D341Med (cell line): ENCODE measurements at places on chromosomes 3 and 15.

- DNase-seq: no peak
These were observed 80.4 kb downstream of the EDEM1 start for GRCh38 chr3:5267889-5268288.

DNA sequence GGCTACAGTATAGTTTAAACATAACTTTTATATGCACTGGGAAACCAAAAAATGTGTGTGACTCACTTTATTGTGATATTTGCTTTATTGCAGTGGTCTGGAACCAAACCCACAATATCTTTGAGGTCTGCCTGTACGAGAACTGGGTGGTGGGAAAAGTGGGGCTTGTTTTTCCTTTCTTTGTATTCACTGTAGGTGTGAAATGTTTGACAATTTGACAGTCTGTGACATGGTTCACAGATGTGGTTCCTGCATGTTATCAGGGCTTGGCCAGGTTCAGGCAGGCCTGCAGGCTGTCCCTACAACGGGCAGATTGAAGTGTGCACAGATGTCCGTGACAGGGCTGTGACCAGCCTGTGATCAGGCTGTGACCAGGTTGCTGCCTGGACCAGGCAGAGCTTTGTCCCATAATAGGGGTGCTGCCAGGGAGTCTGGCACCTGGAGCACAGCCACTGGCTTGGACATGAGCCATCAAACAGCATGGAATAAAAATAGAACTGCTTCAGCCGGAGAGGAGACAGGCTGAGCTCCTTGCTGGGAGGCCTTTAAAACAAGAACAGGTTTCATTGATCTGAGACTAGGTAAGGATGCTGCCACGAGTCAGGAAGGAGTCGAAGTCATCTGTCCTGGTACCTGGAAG, 61.0 kb downstream of the KLF13 start:
- DNase-seq: peak; percentile 64

- DNase-seq: no peak
These were observed 4.6 kb downstream of the CBLB start for GRCh38 chr3:105864212-105864611.

GRCh38 chr3:57951066-57951882, 56.9 kb upstream of the FLNB start:
- DNase-seq: no peak

- no peak for DNase-seq
These were observed 54.7 kb downstream of the RPL22L1 start for GRCh38 chr3:170815340-170815739.

GRCh38 chr3:89108291-89108550, 800 bp downstream of the EPHA3 start:
- no peak for DNase-seq

GRCh38 chr15:33608714-33609113, 297.9 kb downstream of the RYR3 start:
- no peak for DNase-seq

DNA sequence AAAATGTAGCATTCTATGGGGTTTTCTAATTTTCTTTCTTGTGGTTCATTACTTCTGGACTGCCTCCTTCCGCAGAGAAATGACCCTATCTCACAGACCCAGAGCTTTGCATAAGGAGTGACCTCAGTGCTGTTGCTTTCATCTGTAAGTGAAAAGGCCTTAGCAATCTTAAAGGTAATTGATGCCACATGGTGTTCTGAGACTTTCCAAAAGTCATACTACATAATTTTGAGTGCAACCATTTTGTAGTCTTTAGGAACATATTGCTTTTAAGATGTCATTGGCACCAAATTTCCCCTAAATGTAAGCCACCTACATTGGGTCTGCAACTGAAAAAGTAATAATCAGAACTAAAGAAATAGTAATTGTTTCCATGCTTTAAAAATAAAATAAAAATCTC, 9.2 kb upstream of the HHLA2 start:
- no peak for DNase-seq

- no peak for DNase-seq
These were observed 74.0 kb downstream of the SFMBT1 start for GRCh38 chr3:52971895-52972294.

DNA sequence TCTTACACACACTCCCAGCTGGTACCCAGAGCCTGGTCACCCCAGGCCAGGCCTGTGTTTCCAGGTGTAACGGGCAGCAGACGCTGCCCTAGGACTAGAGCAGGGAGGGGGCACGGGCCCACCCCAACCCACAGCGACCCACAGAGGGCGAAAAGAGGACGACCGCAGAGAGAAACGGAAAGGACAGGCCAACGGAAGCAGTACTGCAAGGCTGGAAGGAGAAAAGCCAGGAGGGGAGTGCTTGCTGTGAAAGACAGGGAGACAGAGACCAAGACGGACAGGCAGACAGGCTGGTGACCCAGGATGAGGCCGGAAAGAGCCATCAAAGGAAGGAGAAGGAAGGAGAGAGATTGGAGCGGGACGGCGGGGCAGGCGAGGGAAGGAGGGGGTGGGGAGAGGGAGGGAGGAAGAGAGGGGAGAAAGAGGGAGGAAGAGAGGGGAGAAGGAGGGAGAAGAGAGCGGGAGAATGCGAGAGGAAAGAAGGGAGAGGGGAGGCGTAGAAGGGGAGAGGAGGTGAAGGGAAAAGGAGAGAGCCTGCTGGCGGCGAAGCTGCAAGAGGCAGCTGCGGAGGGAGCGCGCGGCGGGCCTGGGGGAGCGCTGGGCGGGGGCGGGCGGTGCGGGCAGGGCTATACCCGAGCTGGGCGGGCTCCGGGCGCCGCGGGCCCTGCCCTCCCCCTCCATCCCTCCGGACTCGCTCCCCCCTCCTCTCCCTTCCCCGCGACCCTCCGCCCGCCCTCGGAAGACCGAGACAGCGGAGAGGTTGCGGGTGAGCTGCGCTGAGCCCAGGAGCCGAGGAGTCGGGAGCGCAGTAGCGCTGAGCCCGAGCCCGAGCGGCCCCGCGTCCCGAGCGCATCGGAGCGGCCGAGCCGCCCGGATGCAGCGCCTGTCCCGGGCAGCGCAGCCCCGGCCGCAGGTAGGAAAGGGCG, at the start of gene SLC6A1:
Gene SLC6A1, plus strand, starts transcription at position 732 of the 926 bp plus-strand sequence. CDS start 24,464 bp downstream, outside the sequence.
- peak; percentile 70 for DNase-seq

DNA sequence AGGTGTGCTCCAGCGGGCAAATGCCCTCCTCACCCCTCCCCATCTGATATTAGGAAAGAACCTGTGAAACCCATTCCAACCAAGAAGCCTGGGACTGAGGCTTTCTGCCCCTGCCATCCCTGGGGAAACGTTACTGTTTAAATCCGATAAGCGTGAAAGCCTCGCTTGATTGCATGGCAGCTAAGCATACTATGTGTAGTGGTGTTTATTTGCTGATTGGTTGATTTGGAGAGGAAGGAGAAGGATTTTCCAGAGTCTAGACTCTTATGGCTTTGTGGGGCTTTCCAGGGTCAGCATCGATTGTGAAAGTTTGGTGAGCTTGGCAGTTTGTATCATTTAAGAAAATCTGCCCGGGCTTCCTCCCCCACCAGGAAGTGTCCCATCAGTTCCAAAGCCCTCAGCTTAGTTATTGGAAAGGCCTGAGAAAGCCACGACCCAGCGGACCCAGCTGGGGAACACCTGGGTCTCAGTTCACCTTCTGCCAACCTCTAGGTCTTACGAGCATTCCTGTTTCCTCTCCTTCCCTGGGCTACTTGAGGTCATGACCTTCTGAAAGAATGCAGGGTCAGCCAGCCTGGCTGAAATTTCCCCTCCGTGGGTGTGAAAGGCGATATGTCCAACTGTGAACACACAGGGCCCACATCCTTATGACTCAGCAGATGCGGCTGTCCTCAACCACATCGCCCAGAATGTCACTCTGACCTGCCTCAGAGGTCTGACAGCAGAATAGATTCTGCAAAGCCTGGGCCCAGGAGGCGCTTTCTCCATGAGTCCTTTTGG, 62.8 kb upstream of the HERC1 start:
- no peak for DNase-seq

DNA sequence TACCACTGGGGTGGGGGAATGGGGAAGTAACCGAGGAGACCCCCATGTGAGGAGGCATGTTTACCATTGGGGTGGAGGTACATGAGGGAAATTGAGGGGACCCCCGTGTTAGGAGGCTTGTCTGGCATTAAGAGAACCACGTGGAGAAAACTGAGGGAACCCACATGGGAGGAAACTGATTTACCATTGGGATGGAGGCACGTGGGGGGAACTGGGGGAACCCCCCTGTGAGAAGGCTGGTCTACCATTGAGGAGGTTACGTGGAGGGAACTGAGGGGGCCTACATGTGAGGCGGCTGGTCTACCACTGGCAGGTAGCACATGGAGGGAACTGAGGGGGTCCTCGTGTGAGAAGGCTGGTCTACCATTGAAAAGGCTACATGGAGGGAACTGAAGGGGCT, 159.4 kb downstream of the FBLN2 start:
- DNase-seq: no peak

GRCh38 chr3:190017521-190018288, 103.0 kb downstream of the P3H2 start:
- peak; percentile 27 for DNase-seq

- peak; percentile 57 for DNase-seq
These were observed 21.2 kb downstream of the NGRN start for GRCh38 chr15:90286678-90287077.

- DNase-seq: no peak
These were observed 41.6 kb downstream of the ABCC5 start for GRCh38 chr3:183975981-183976662.

DNA sequence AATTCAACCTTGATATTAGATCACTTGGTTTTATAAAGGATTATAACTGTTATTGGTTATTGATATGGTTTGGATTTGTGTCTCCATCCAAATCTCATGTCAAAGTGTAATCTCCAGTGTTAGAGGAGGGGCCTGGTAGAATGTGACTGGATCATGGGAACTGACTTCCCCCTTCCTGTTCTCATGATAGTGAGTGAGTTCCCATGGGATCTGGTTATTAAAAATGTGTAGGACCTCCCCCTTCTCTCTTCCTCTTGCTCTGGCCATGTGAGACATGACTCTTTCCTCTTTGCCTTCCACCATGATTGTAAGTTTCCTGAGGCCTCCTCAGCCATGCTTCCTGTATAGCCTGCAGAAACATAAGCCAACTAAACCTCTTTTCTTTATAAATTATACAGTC, 136.0 kb upstream of the UBE2E2 start:
- no peak for DNase-seq

GRCh38 chr15:100198442-100198841, 143.3 kb downstream of the ADAMTS17 start:
- no peak for DNase-seq

GRCh38 chr15:38885001-38885400, 320.4 kb upstream of the RASGRP1 start:
- DNase-seq: no peak

DNA sequence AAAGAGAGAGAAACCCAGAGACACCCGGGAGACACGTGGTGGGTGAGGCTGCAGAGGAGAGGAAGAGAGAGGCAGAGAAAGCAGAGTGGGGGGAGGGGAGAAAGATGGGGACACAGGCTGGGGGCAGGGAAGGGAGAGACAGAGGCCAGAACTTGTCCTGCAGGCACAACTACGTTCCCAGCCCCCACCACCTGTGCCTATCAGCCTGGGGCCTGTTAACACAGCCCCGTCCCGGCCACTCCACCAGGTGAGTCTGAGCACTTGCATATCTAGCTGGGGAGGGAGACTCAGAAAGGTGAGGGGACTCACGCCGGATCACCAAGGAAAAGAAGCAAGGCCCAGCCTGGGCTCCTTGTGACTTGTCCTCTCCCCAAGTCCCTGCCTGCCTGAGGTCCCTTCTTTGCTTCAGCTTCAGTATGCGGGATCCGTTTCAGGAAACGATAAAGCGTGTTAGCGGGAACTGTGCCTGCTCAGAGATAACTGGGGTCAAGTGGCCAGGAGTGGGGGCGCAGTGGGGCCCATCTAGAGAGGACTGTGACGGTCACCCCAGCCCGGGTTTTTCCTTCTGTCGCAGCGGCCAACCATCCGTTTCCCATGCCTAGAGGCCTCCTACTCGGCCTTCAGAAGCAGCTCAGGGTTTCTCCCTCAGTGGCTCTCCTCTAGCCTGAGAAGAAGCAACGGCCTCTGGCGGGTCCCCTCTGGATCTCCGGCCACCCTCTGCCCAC, 10.3 kb downstream of the LINGO1 start:
- no peak for DNase-seq

- DNase-seq: no peak
These were observed 208.5 kb upstream of the ROPN1 start for GRCh38 chr3:124200407-124200806.

DNA sequence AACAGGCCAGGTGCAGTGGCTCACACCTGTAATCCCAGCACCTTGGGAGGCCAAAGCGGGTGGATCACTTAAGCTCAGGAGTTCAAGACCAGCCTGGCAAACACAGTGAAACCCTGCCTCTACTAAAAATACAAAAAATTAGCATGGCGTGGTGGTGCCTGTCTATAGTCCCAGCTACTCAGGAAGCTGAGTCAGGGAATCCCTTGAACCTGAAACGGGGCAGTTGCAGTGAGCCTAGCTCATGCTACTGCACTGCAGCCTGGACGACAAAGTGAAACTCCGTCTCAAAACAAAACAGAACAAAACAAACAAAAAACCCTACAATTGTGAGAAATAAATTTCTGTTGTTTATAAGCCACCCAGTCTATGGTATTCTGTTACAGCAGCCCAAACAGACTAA, 94.7 kb downstream of the PIK3CB start:
- no peak for DNase-seq

DNA sequence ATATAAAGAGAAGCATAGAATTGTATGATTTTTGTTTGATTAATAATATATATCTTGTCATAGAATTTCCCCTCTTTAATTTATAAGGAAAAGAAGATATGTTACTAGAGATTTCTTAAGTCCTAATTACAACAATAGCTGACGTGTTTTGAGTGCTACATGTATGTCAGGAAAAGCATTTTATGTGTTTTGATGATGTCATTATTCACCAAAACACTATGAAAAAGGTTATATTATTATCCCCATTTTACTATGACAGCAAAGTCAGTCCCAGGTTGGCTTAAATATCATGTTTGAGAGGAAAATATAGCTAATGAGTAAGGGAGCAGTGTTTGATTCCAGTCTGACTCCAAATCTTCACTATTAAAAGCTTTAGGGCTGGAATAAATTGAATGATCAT, 428.4 kb upstream of the GOLIM4 start:
- DNase-seq: no peak

- DNase-seq: peak; percentile 59
These were observed 326.0 kb upstream of the SGO1 start for GRCh38 chr3:20511863-20512505.

DNA sequence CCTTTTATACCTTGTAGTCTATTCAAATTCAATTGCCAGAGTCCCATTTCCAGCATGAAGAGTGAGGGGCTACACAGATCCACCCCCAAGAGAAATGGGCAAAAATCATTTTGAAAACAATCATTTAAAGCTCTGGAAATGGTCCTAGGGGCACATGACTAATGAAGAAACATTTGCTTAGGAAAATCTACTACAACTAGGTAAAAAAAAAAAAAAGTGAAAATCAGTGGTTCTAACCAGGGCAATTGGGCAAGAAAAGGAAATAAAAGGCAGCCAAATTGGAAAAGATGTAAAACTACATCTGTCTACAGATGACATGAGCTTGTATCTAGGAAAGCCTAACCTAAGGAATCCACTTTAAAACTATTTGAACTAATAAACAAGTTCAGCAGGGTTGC, 9.4 kb downstream of the IMPG2 start:
- no peak for DNase-seq

- DNase-seq: no peak
These were observed 31.0 kb downstream of the TRIM42 start for GRCh38 chr3:140708815-140709214.

GRCh38 chr15:95669146-95669922, 661.2 kb upstream of the NR2F2 start:
- DNase-seq: no peak
